Thyroid gland (tissue), 4 donors: ENCODE measurements at places on chromosomes 4 and X. TPM values are rescaled to one million over a fixed set of nuclear protein-coding genes. Genes with fewer than 3 reads are reported as not detected.

The CTAG1B gene
- not detected for total RNA-seq

The SLC10A7 gene
- 16.7 TPM for total RNA-seq

The GAR1 gene
- total RNA-seq, result 5.1 TPM

The TLR10 gene
- not detected for total RNA-seq

The AREG gene
- 2.6 TPM for total RNA-seq

The CCDC160 gene
- total RNA-seq, result 0.89 TPM

The OCIAD1 gene
- total RNA-seq, result 190 TPM

The DNAAF6 gene
- total RNA-seq, result not detected

The ASMT gene
- total RNA-seq, result not detected

The GAGE12D gene
- not detected for total RNA-seq
